Peyer's patch (tissue), 4 donors: ENCODE measurements at places on chromosomes 16 and 17. TPM values are rescaled to one million over a fixed set of nuclear protein-coding genes. Genes with fewer than 3 reads are reported as not detected.

Gene KRT27
- total RNA-seq: not detected

Gene HOXB13
- total RNA-seq: not detected

- no peak overlapping the region for H3K27ac ChIP-seq
- H3K27me3 ChIP-seq: no peaks in the 10 kb centered on the region
- no peak overlapping the region for H3K4me3 ChIP-seq
- DNase-seq: no peak
- no peaks in the 10 kb centered on the region for H3K36me3 ChIP-seq
- no peaks in the 10 kb centered on the region for H3K4me1 ChIP-seq
Observed at GRCh38 chr16:64745258-64745930, 376.5 kb downstream of the CDH11 start.

Gene RECQL5
- total RNA-seq: 40.6 TPM

DNA sequence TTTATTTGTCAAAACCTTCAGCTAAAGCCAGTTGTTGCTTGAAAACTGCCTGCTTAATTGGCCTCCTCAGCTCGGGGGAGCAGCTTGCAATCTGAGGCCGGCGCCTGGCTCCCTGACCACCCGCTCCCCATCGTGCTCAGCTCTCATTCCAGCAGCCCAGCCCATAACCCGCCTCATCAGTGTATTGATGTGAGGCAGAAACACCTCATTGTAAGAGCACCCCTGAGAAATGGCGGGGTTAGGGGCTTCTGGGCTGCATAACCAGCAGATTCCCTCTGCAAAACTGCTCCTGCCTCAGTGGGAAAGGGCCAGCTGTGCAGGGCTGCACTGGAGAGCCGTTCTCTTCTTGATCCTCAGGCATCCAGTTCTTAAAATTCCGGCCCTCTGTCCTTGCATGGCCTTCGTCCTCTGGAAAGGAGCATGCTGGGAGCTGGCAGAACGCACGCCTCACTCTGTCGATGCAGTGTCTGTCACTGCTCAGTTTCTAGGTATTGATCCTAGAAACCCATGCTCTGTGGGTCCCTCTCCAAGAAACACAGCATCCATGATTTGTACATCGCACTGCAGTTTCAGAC is 113.8 kb upstream of the CHMP6 start:
- no peak overlapping the region for H3K27ac ChIP-seq
- no peak overlapping the region for H3K4me3 ChIP-seq
- no peaks in the 10 kb centered on the region for H3K27me3 ChIP-seq
- peak; percentile 42 for DNase-seq
- H3K4me1 ChIP-seq: peaks cover 15% of the 10 kb centered on the region
- H3K36me3 ChIP-seq: peaks cover 26% of the 10 kb centered on the region
